ENCODE measurements at places on chromosomes 5 and 9.

- DNase-seq: no peak
Observed at GRCh38 chr5:72474046-72474500, 33.1 kb downstream of the ZNF366 start.

DNA sequence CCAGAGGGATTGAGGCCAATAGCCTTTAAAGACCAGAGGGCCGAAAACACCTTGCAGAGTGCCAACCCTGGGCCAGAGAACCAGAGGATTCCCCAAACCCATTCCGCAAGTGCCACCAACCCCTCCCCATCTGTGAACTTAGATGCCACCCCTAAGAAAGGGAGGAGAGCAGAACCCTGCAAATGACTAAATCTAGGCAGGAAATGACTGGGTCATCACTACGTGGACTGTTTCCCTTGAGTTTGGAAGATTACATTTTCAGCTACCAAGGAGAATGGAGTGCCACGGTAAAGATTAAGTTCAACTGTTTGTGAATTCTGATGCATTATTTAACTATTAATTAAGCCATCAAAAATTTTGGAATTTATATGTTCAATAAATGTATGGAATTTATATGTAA is 142.8 kb downstream of the ENC1 start:
- no peak for DNase-seq

GRCh38 chr5:17838469-17838868 is 204.2 kb downstream of the TAF11L14 start:
- no peak for DNase-seq

- no peak for DNase-seq
Observed at GRCh38 chr5:10480237-10480985, 38.7 kb downstream of the ROPN1L start.

- DNase-seq: no peak
Observed at GRCh38 chr9:100129772-100130171, 30.7 kb downstream of the INVS start.

GRCh38 chr9:83477120-83477519 is 61.1 kb downstream of the FRMD3 start:
- DNase-seq: no peak

DNA sequence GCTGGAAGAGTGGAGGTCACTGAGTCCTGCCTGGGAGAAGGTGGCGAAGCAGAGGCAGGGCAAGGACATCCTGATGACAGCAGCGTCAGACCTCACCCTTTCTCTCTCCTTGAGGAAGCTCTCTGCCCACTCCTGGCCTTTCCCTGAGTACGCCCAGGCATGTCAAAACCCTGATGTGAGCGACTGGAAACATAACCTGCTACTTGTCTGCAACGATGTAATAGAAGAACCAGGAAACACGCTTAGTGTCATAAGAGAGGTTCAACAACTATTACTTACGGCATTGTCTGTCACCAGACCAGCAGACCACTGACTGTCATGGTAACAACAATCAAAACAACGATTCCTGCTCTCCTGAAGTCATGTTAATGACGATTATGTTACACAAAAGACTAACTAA is 152.4 kb downstream of the ACTL7B start:
- DNase-seq: no peak

DNA sequence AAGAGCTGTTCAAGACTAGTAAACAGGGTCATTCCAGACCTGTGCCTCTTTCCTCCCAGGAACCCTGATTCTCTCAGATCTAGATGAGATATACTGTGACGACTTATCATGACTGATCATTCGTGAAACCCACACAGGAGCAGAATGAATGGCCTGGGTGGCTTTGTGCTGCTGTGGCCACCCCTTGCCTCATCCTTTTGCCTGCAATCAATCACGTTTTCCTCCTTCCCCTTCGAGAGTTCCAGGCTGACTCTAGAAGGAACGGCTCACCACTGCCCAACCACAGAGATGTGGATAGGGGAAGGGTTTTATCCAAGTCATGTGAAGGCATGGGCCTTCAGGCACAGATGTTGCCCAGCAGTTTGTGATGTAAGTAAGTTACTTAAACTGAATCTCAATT is 5.8 kb downstream of the ANXA6 start:
- no peak for DNase-seq

- no peak for DNase-seq
Observed at GRCh38 chr5:119366540-119366881, 10.7 kb downstream of the TNFAIP8 start.

GRCh38 chr5:87541033-87541432 is 128.3 kb upstream of the CCNH start:
- DNase-seq: peak; percentile 21

- DNase-seq: no peak
Observed at GRCh38 chr5:174903172-174903732, 178.9 kb downstream of the MSX2 start.

DNA sequence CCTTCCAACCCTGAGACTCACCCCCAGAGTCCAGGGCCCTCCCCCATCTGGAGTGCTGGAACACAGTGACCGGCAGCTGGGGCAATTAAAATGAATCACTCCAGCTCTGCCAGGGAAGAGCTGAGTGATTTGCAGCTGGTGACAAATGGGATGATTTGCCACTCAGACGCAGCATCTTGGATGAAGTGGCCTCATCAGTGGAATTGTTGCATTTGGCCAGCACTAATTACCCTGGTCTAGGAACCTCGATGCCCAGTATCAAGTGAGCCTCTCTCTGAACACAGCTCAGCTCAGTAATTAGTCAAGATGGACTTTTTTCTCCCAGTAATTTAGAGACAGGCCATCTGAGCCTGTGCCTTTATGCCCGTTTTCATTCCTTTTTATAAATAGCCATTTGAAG is 259.5 kb downstream of the GRIA1 start:
- peak; percentile 60 for DNase-seq

GRCh38 chr9:72586388-72587130 is 65.2 kb downstream of the TMC1 start:
- no peak for DNase-seq

DNA sequence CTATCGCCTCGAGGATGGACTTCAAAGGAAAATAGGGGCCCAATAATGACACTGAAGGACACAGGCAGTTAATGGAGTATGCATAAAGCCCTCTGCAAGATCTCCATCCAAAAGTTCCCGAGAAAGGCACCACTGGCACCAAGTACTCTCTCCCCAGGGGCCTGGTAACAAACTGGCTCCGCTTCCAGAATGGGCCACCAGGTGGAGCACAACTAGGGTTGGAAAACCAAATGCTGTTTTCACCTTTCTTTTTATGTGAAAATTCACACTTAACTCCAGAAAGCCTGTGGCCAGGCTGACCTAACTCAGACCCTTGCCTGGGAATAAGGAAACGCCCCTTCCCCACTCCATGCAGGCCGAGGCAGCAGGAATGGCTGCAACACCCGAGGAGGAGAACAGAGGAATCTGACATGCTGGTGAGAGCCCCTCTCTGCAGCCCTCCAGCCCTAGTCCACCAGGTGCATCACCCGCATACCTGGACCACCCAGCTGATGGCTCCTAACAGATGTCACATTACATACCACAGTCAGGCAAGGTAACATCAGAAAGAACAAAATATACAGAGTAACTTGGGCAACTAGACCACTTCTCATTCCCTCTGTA is 42.8 kb downstream of the CAMSAP1 start:
- DNase-seq: peak; percentile 25

DNA sequence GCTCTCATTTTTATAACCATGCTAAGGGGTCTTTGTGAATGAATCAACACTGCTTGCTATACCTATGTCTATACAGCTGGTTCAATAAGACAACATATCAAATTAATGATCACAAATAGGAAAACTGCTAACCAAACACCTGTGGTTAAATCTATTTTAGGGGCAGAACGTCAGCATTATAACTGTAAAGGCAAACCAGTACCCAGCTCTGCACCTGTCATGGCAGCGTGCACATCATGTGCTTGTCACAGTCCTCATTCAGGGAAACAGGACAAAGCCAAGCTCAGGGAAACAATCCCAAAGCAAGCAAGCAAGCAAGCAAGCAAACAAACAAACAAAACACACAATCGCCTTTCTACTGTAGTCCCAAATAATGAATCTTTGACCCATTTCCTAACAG is 277.7 kb upstream of the DAP start:
- peak; percentile 18 for DNase-seq

- DNase-seq: peak; percentile 58
Observed at GRCh38 chr5:172833686-172834414, at the start of gene ERGIC1. TSS of gene ERGIC1 (plus strand) at chr5:172834251. CDS start at chr5:172834414, 163 bp downstream.

GRCh38 chr5:57174890-57175510 is 1.1 kb downstream of the GPBP1 start:
- DNase-seq: peak; percentile 33

DNA sequence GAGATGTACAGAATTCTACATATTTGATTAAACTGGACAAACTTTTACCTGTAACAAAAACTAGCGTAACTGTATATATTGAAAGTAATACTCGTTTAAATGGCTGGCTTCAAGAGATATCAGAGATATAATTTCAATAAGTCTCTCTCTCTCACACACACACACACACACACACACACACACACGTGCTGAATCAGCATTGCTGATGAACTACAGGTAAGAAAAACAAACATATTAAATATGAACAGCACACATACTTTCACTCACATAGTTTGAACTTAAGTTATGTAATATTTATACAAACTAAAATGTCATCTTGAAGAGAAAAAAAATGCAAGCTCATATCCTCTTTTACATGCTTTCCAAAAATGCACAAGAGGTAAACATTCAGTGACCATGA is 145.4 kb downstream of the BNC2 start:
- no peak for DNase-seq

DNA sequence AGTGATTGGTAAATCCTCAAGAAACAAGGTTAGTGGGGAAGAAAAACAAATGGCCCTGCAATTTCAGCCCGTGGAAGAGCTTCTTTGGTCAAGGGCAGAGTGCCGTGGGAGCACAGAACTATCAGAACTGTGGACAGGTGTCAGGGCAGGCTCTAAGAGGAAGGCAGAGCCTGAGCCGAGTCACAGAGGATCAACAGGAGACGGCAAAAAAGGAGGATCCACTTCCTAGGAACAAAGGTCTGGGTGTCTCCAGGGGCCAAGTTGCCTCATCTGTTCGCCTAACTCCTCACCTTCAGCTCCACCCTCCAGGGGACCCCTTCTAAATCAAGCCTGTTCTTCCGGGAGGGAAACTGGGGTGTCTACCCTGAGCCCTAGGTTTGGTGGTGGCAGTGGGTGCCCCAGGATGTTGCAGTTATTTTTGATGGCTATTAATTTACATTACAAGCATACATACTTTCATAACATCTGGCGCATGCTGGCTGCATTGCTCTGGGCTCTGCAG is 88.0 kb downstream of the FEM1C start:
- DNase-seq: no peak

DNA sequence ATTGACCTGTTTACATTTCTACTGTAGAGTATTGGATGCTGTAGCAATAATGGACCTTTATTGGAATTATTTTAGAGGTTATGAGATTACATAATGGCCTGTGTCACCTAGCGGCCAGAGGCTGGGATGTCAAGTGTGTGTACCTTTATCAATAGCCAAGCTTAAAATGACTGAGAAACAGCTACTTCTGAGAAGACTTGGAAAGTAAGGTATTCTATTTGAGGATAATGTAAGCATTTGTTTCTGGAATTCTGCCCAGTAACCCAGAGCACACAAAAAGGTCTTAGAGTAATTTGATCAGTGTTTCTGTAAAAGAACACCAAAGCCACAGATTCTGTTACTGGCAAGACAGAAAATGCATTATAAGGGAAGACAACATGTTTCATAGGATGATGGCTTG is 116.8 kb downstream of the MACIR start:
- peak; percentile 10 for DNase-seq

- no peak for DNase-seq
Observed at GRCh38 chr9:37174247-37174646, 53.9 kb downstream of the ZCCHC7 start.

- no peak for DNase-seq
Observed at GRCh38 chr9:21811914-21812313, 9.5 kb downstream of the MTAP start.

- no peak for DNase-seq
Observed at GRCh38 chr9:89655990-89656657, 51.3 kb downstream of the GADD45G start.

DNA sequence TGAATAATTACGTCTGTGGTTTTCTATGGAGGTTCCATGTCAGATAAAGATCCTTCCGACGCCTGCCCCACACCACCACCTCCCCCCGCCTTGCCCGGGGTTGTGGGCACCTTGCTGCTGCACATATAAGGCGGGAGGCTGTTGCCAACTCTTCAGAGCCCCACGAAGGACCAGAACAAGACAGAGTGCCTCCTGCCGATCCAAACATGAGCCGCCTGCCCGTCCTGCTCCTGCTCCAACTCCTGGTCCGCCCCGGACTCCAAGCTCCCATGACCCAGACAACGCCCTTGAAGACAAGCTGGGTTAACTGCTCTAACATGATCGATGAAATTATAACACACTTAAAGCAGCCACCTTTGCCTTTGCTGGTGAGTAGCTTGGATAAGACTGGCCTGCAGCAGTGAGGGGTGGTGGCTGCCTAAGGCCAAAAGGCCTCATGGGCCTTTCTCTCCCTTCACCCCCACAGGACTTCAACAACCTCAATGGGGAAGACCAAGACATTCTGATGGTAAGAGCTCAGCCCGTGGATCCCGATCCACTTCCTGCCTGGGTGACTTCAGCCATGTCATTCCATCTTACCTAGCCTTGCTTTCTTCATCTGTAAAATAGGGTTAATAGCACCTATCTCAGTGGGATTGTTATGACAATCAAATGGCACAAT is at the start of gene IL3:
TSS of gene IL3 (plus strand) at position 155 of the 661 bp plus-strand sequence. CDS start at position 207, 52 bp downstream.
- DNase-seq: no peak

GRCh38 chr5:109312695-109313094 is 97.1 kb downstream of the PJA2 start:
- no peak for DNase-seq

DNA sequence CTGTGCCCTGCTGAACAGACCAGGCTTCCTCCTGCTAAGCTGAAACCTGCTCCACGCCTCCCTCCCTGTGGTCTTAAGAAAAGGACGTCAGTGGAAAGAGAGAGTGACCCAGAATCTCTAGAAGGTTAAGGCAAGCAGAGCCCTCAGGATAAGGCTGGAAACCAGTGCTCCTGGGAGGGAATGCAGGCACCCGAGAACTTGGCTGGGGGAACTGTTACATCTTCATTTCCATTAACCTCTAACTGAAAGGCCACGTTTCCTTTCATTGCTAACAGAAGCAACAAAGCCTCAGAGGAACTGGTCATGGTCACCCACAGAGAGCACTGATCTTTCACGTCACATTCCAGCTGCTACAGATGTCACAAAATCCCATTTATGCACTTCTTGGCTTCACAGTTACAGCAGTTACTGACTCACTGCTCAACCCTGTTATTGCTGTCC is 26.1 kb upstream of the AKNA start:
- no peak for DNase-seq

- DNase-seq: no peak
Observed at GRCh38 chr5:11524188-11524587, 380.1 kb downstream of the CTNND2 start.

- DNase-seq: no peak
Observed at GRCh38 chr5:157115502-157115901, 6.7 kb upstream of the HAVCR2 start.

GRCh38 chr9:70529833-70530232 is 115.4 kb upstream of the KLF9 start:
- DNase-seq: no peak

- peak; percentile 11 for DNase-seq
Observed at GRCh38 chr9:112124156-112124555, 50.9 kb downstream of the SUSD1 start.

GRCh38 chr5:157343842-157344790 is 78.2 kb downstream of the CYFIP2 start:
- DNase-seq: no peak

GRCh38 chr9:129160712-129161533 is 17.1 kb downstream of the IER5L start:
- no peak for DNase-seq
